ENCODE measurements at places on chromosomes 6 and 20.
A peak's percentile ranks its signal among the peaks of the same experiment; 100 is the strongest.

GRCh38 chr20:51725584-51726176 lies 42.5 kb downstream of the ATP9A start:
- no peak for DNase-seq

DNA sequence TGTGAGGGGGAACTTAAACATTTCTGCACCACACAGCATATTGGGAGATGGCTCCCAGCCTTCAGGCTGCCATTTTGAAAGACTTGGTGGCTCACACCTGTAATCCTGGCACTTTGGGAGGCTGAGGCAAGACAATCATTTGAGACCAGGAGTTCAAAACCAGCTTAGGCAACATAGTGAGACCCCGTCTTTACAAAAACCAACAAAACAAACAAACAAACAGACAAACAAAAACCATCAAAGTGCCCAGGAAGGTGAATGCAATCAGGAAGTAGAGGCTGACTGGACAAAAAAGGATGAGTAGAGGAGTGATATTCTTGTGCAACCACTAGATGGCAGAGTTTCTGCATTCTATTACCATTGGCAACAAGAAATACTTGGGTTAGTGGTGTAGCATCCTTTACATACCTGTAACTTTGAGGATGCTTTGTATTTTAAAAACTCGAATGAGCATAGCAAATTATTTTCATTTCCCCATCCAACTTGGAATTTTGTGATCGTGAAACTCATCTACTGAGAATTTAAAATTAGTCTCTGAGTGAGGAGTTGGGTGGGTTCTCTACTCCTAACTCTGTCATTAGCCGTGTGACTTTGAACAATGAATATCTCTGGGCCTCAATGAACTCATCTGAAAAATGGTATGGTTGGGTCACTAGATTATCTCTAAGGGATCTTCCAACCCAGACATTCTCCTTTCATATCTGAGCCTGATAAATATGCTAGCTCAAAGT lies 84.4 kb downstream of the CRYBG1 start:
- no peak for DNase-seq

DNA sequence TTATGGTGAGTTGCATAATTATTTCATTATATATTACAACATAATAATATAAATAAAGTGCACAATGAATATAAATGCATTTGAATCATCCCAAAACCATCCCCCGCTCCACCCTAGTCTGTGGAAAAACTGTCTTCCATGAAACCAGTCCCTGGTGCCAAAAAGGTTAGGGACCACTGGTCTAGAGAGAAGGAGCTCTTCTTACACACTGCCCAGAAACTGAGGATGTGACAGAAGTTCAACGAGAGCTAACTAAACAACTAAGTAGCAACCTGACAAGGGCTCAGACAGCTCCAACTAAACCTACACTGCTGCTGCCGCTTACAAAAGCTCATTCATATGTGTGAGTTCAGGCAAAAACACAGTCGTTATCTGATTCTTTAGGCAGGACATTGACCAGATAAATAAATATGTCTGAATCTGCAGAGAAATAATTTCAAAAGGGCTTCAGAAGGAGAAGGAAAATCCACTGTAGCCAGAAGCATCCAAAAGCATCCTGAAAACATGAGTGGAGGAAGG lies 125.9 kb downstream of the ATXN1 start:
- DNase-seq: no peak

DNA sequence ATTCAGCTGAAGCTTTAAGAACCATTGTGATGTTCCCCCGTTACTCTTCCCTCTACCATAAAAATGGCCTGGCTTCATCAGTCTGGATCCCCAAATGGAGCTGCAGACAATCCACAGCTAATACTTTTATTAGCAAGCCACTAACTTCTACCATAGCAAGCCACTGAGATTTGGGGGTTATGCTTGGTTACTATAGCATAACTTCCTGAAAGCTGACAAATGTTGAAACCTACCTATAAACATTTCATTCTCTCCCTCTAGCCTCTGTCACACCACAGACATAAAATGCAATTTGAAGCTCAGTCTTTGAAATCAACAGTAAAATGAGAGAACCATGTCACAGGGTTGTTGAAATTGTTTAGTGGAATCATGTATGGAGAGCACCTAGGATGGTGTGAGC lies 3.0 kb upstream of the HTR1E start:
- no peak for DNase-seq

- no peak for DNase-seq
Measured at GRCh38 chr6:113819169-113819830, 37.8 kb upstream of the MARCKS start.

- no peak for DNase-seq
Measured at GRCh38 chr6:18515767-18516166, 128.6 kb downstream of the RNF144B start.

GRCh38 chr6:169249057-169249456 lies 4.6 kb downstream of the THBS2 start:
- DNase-seq: no peak

DNA sequence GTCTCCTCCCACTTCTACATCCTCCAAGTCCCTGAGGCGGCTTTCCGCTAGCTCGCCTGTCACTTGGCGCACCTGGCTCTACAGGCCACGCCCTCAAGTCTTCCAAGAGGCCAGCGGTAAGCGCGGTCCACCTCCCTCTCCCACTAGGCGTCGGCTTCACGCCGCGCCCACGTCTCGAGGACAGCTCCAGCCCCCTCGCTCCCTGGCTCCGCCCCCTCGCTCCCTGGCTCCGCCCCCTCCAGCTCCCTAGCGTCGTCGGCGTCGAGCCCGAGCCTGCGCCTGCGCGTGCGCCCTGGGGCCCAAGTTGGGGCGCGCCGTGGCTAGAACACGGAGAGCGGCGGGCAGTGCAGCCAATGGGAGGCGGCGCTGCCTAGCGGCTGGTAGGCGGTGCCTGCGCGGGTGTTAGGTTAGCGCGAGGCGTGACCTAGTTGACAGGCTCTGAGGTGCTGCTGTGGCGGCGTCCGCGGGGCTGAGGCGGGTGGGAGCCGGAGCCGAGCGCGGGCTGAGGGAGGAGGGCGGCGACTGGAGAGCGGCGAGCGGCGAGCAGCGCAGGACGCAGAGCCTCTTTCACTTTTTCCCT lies at the start of gene MACROD2:
TSS of gene MACROD2 (plus strand) at position 431 of the 580 bp plus-strand sequence.
- DNase-seq: peak; percentile 8

DNA sequence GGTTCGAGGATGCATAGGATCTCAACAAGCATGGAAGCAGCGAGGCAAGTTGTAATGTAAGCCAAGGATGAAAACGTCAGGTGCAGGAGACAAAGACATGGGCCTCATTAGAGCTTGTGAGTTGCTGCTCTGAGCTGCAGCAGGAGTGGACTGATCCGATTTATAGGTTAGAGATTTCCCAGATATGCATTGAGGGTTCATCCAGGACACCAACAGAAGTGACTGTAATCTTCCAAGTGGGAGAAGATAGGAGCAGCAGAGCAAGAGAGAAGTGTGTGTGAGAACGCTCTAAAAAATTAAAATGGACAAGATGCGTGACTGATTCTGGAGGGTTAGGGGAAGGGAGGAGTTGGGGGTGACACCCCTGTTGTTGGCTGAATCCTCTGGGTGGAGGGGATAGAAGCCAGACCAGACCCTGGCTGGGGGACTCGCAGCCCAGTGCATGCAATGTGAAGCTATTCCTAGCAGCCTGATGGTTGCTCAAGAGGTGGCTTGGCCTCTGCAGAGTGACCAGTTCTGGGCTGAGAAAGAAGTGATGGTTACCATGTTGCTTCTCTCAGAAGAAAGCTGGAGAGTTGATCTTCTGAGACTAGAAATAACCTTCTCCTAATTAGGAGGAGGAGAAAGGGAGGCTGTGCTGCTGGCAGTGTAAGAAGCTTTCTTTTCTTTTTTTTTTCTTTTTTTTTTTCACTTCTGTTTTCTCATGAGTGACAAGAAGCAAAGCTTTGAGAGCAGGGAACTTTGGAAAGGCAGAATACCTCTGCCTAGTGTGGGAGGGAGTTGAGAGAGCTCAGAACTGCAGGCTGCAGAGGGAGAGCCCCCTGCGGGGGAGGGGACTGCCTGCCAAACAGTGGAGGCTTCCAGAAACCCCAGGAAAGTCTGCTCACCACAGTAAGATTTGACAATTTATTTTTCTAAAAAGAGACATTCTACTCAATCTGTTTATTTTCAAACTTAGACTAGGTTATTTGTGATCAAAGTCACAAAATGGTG lies 116.9 kb downstream of the SLX4IP start:
- no peak for DNase-seq

DNA sequence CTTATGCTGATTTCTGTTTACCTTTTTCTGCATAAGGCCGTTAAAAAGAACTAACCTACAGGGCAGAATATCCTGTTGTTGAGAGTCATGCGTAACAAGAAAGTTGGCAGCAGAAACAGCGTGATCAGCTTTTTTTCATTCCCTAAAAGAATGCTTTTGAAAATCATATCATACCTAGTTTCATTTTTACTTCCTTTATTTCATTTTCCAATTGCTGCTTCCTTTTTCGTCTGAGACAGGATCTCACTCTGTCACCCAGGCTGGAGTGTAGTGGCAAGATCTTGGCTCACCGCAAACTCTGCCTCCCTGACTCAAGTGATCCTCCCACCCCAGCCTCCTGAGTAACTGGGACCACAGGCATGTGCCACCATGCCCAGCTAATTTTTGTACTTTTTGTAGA lies 4.1 kb downstream of the CALHM6 start:
- no peak for DNase-seq

- no peak for DNase-seq
Measured at GRCh38 chr6:82953871-82954270, 111.8 kb downstream of the UBE3D start.

DNA sequence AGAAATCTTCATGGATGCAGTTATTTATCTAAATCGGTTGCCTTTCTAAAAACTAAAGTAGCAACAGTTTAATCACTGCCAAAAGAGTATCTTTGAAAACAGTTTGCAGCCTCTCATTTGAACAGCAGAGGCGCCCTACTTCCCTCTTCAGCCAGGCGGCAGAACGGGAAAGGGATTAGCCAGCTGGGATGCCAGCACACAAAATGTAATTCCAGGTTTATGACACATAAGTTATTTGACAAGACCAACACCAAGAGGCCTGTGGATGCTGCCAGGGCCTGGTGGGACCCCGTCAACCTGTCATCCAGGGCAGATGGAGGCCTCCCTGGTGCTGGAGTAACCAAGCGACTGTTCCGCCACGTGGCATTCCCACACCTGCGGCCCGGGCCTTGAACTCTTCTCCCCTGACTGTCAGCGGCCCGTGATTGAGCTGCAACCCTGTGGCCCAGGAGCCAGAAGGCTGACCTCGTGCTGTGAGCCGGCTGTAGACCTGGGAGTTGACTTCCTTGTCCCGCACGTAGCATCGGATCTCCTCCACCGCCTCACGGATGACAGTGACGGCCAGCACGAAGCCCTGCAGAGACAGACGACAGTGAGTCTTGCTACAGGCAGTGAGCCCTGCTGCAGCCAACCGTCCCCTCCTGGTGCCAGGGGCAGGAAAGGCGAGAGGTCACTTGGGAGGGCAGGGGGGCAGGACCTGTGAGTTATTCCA lies 55.5 kb downstream of the ATP9A start:
- DNase-seq: no peak

- no peak for DNase-seq
Measured at GRCh38 chr20:25355011-25355595, 35.5 kb downstream of the ABHD12 start.

DNA sequence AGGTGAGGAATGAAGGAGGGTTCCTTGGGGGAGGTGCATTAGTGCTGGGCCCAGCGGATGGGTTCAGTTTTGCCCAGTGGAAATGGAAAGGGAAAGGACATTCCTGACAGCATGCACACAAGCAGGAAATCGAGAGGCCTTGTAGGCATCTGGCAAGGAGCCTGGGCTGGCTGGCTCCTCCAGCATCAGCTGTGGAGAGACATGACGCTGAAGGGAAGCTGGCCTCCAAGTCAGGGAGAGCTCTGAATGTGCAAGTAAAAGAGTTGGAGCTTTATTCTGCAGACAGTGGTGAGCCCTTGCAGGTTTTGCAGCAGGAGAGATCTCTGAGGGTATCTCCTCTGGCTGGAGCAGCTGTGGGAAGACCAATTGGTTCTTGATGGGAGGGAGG lies 154.3 kb downstream of the MRPL14 start:
- no peak for DNase-seq

- DNase-seq: no peak
Measured at GRCh38 chr6:57048577-57048976, 2.1 kb downstream of the KIAA1586 start.

- no peak for DNase-seq
Measured at GRCh38 chr6:83044091-83044768, 21.4 kb downstream of the UBE3D start.

DNA sequence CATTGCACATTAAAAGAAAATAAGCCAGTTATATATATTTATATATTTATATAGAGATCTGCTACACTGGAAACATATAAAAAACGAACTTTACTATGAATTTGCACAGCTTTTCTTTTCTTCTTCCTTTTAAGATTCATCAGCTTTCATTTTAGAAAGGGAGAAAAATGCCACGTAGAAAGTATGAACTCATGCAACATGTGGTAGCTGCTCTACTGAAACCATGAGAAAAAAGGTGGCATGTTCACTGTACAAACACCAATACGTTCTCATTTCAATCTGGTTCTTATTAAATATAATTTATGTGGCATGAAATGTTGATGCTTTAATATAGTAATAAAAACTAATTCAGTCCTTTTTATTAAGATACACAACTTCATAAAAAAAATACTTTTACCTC lies 68.8 kb upstream of the THEMIS start:
- no peak for DNase-seq

- DNase-seq: no peak
Measured at GRCh38 chr20:37913567-37914366, 10.8 kb downstream of the VSTM2L start.

DNA sequence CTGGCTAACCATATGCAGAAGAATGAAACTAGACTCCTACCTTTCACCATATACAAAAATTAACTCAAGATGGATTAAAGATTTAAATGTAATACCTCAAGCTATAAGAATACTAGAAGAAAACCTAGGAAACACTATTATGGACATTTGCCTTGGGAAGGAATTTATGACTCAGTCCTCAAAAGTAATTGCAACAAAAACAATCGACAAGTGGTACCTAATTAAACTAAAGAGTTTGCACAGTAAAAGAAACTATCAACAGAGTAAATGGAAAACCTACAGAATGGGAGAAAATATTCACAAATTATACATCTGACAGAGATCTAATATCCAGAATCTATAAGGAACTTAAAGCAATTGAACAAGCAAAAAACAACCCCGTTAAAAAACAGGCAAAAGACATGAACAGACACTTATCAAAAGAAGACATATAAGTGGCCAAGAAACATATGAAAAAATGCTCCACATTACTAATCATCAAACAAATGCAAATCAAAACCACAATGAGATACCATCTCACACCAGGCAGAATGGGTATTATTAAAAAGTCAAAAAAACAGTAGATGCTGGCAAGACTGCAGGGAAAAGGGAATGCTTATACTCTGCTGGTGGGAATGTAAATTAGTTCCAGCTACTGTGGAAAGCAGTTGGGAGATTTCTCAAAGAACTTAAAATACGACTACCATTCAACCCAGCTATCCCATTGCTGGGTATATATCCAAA lies 31.9 kb downstream of the RALGAPB start:
- DNase-seq: no peak

All from stimulated activated CD8-positive, alpha-beta memory T cell treated with anti-CD3 and anti-CD28 coated beads, Interleukin-4, amount 100 ng/mL, for 1 hour (primary cell).